ENCODE measurements at places on chromosomes 3 and 15. TPM values are rescaled to one million over a fixed set of nuclear protein-coding genes. Genes with fewer than 3 reads are reported as not detected.

Gene SSUH2
- not detected for total RNA-seq

Gene OR5K2
- total RNA-seq: not detected

Gene TRPM1
- not detected for total RNA-seq

Gene CD86
- not detected for total RNA-seq

Gene KLHL25
- 7.0 TPM for total RNA-seq

Gene OR5K3
- total RNA-seq: not detected

Gene DAG1
- total RNA-seq: 160 TPM

Gene CXCR6
- total RNA-seq: not detected

GRCh38 chr3:161171639-161172552, 49.2 kb upstream of the NMD3 start:
- no peaks in the 10 kb centered on the region for H3K36me3 ChIP-seq
- H3K27me3 ChIP-seq: no peaks in the 10 kb centered on the region
- no peak overlapping the region for H3K4me3 ChIP-seq
- H3K27ac ChIP-seq: no peak overlapping the region

DNA sequence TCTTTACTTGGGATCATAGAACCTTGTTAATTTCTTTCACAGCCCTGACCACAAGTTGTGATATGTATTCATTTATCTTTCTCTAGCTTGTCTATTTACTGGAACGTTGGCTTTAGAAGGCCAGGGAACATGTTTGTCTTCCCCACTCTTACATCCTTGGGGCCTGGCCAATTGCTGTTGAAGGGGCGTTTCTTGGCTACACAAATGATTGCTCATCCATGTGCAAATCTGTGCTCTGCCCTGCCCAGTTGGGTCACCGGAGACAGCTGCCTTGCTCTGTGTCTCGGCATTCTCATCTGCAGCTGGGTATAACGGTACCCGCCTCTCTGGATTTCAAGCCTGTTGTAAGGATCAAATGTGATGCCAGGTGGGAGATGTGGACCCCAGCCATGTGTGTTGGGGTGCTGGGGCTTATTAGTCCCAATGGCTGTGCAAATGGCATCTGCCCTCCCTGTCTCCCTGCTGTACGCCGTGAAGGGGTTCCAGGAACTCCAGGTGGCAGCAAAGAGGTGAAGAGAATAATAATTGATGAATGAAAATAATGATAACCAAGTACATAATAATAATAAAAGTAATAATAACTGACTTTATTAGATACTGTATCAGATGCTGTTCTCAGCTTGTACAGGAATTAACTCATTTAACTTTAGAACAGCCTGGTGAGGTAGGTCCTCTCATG, 24.0 kb upstream of the TLE3 start:
- no peaks in the 10 kb centered on the region for H3K4me1 ChIP-seq
- H3K27ac ChIP-seq: 0 out of 2 replicates have a peak overlapping the region, but pooled peaks have one; percentile 24
- H3K36me3 ChIP-seq: no peaks in the 10 kb centered on the region
- H3K27me3 ChIP-seq: no peaks in the 10 kb centered on the region
- H3K4me3 ChIP-seq: no peak overlapping the region
- no peak for DNase-seq

DNA sequence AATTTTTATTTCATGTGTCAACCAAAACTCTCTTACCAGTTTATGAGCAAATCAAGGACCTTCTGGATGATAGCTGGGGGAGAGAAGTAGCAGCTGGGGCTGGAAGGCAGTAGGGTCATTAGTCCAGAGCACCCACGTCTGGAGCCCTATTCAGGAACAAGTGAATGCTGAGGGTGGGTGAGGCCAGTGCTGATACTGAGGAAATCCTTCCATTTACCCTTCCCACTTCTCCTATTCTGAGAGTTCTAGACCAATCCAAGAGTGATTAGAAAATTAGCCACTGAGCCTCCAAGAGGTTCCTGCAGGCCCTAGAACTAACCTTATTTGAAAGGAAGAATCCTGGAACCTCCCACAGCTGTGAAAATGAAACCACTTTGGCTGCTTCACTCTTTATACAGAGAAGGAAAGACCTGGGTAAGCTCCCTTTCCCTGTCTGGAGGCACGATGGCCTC, 46.2 kb upstream of the VILL start:
- peaks cover 4% of the 10 kb centered on the region for H3K4me1 ChIP-seq
- DNase-seq: no peak
- H3K27me3 ChIP-seq: no peaks in the 10 kb centered on the region
- no peaks in the 10 kb centered on the region for H3K36me3 ChIP-seq
- H3K27ac ChIP-seq: no peak overlapping the region

- DNase-seq: no peak
- no peaks in the 10 kb centered on the region for H3K4me1 ChIP-seq
- peaks cover 8% of the 10 kb centered on the region for H3K36me3 ChIP-seq
- no peak overlapping the region for H3K27ac ChIP-seq
Measured at GRCh38 chr3:120772081-120772480, 29.5 kb downstream of the GTF2E1 start.

DNA sequence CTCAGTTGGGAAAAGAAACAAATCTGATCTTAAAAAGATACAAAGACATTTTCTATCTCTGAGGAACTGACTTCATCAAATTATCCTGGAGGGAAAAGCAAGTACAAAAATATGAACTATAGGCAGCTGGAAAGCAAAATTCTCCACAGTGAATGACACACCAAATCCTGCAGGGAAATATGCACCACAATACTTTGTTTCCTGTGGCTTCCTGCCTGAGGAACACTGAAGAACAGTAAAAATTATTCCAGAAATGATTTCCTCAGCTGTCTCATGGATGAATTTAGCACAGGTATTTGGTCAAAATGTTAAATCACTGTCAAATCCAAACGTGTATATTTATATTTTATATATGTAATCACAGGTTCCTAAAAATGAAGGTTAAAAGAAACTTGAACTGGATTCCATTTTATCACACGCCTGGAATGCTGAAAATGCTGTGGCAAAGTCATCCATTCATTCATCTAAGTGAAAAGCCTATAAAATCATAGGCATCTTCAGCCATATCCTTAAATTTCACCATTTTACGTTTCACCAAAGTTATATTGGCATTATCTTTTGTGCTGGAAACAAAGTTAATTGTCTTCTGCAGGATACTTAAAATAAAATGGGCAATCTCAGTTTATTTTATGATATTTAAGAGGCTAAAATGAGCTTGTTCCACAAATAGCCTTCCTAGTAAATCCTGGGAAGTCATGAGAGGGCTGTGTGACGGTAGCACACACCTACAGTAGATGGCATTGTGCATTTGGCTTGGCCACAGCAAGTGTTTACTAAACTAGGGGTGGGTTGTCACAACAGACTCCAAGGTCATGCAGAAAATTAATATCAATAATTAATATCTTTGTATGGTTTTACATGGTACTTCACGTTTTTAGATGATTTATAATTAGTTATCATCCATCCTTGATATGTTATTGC, 19.3 kb upstream of the TSC22D2 start:
- no peaks in the 10 kb centered on the region for H3K36me3 ChIP-seq
- H3K4me1 ChIP-seq: peaks cover 13% of the 10 kb centered on the region
- DNase-seq: no peak

DNA sequence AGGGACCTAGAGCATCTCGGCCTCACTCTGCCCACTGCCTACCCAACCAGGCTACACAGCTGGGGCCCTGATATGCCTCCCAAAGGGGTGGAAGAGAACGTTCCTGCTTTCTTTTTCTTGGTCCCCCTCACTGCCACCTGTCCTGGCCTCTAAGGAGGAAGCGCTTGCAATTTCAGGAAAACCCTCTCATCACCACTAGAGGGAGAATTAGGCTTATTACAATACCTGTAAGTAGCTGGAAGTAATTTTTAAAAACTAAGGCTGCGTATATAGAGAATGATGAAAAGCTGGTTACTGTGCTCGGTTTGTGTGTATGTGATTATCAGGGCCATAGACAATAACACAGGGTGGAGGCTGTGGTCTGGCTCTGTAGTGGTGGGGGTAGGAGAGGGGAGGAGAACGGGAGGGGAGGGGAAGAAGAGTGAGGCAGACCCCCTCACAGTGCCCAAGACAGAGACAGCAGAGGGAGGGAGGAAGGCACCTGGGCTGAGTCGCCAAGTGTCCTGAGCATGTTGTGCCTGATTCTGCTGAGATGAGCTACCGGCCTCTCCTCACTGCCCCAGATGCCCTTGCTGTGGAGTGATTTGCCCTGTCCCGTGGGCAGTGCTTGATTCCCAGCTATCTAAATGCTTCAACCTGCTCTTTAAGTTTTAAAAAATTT, 3.3 kb downstream of the GABRG3 start:
- H3K4me1 ChIP-seq: no peaks in the 10 kb centered on the region
- DNase-seq: peak; percentile 0
- no peaks in the 10 kb centered on the region for H3K27me3 ChIP-seq
- no peak overlapping the region for H3K27ac ChIP-seq
- H3K4me3 ChIP-seq: no peak overlapping the region

GRCh38 chr3:98730886-98731537, 32.1 kb upstream of the ST3GAL6 start:
- peaks cover 54% of the 10 kb centered on the region for H3K27me3 ChIP-seq
- H3K4me3 ChIP-seq: no peak overlapping the region
- H3K36me3 ChIP-seq: no peaks in the 10 kb centered on the region
- no peak overlapping the region for H3K27ac ChIP-seq

GRCh38 chr15:78634210-78635145, 6.5 kb downstream of the CHRNB4 start:
- H3K4me3 ChIP-seq: no peak overlapping the region
- H3K4me1 ChIP-seq: no peaks in the 10 kb centered on the region
- H3K27me3 ChIP-seq: no peaks in the 10 kb centered on the region
- no peaks in the 10 kb centered on the region for H3K36me3 ChIP-seq

GRCh38 chr15:23372284-23372683, 17.7 kb downstream of the GOLGA8S start:
- H3K4me1 ChIP-seq: no peaks in the 10 kb centered on the region
- H3K4me3 ChIP-seq: no peak overlapping the region
- no peaks in the 10 kb centered on the region for H3K36me3 ChIP-seq
- no peak overlapping the region for H3K27ac ChIP-seq
- DNase-seq: no peak
- no peaks in the 10 kb centered on the region for H3K27me3 ChIP-seq
